ENCODE measurements at places on chromosomes 2 and 18.

GRCh38 chr2:36570416-36570815 is 27.6 kb downstream of the FEZ2 start:
- no peak for DNase-seq

DNA sequence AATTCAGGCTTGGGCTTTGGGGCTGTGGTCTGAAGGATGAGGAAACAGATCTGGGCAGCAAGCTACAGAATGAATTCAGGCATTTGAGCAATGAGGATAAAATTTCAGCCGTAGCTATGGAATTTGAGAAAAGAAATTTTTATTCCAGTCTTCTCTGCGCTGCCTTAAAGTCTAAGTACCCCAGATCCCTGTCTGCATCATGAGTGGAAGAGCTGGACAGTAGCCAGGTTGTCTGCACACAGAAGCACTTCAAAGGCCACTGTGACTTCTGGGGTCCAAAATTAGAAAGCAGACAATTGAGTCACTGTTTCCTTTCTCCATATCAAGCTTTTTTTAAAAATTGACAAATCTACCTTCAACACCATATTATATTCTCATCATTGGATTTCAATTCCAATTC is 787.6 kb upstream of the GCFC2 start:
- DNase-seq = no peak

DNA sequence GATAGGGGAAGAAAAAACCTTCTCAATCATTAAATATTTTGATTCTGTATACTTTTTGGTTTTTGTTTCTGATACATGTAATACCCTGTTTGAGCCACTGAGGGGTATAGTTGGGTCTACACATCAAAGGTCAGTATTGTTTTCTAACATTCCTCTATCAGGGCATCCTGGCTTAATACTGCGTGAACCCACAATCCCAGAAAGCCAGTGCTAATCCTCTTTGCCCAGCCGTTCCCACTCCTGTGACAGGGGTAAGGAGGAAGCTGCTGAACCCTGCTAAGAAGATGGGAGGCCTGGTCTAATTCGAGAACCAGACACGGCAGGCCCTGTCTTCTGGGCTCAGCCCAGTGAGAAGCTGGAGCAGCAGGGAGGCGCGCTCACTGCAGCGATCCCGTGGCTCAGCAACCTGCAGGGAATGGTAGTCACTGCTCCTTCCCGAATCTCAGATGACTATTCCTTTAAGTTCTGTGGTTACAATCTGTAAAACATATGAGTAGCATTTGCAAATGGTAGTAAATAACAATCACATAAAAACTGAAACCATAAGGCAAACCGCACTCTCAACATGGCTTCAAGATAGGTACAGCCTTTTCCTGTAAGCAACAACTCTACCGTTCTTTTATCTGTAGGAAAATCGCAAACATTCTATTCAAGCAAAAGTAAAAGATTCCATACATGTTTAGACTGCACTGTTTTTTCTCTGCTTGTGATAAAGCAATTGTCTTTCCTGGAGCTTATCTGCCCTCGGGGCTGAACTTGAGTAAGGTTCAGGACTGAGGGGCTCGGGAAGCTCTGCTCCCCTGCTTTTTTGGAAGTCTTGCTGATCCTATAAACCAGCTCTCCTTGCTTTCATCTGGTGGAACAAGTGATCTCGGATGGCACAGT is 87.0 kb downstream of the EPB41L3 start:
- no peak for DNase-seq

DNA sequence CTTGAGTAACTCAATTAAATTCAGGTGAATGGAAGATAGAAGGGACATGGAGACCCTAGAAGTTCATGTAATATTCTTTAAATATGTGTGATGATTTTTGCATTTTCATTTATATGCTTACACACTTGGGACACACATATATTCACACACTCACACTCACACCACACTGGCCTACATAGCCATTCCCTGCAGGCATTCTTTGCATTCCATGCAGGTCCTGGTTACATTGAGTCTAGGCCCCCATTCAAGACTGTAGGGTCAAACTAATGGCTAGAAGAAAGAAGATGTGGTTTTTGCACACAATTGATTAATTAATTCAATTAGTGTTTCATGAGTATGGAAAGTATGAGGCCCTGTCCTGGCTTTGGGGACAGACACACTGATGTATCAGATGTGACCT is 249.4 kb downstream of the HNMT start:
- DNase-seq = no peak

DNA sequence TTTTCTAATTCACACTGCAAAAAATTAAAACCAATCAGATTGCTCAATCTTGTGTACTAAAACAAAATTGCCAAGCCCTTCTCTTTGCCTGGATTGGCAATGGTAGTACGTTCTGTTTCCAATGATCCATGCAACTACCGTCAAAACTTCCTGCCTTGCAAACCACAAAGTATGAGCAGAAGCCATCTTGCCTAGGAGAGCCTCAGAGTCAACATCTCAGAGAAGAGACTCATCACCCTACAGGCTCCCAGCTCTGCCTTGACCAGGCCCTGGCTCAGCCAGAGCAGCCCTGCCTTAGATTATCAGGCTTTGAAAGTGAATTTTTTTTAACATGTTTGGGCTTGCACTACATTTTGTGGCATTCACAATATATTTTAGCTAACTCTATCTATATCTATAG is 574.1 kb downstream of the SATB2 start:
- DNase-seq = no peak

DNA sequence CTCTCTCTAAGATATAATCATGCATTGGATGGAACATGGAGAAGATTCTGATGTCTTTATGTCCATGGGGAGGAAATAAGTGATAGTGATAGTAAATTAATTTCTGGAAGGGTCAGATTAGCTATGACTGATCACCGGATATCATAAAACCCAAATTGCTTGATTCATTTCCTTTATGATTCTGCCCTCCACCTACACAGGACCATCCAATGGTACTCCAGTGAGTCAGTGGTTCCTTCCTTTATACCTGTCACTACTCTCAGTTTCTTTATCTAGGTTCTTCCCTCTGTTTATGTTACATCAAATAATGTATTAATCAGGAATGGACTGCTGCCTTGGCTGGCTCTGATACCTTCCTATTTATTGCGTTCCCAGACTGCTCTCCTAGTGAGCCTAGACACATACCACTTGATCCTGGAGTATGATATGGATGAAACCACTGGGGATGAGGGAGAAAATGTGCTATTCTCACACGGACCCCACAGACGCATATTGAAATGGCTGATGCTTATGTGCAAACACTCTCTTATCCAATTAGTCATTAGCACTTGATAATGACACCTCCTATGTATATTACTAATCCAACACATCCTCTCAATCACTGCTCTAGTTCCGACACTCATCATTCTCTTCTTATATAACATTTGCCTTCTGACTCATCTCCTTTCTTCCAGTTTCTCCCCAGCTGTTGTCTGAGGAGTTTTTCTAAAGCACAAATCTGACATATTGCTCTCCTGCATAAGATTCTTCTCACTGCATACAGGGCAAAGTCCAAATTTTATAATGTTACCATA is 315.6 kb downstream of the INSIG2 start:
- no peak for DNase-seq

- DNase-seq = no peak
Observed at GRCh38 chr2:216888081-216888480, 28.2 kb upstream of the TNP1 start.

DNA sequence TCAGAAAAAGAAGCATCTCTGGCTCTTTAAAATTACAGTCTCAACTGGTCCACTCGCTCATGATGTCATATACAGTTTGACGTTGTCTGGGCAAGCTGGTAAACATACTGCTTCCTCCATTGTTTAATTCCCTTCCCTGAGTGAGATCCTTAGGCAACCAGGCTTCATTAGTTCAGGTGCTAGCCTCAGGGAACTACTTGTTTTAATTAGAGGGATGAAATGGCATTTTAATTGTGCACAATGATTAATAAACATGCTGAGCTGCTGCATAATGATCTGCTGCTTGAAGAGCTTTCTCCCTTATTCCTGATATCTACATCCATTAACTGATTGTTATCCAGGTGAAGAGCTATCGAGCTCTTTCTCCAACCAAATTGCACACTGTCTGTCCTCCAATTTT is 195.6 kb upstream of the ETAA1 start:
- DNase-seq = no peak

DNA sequence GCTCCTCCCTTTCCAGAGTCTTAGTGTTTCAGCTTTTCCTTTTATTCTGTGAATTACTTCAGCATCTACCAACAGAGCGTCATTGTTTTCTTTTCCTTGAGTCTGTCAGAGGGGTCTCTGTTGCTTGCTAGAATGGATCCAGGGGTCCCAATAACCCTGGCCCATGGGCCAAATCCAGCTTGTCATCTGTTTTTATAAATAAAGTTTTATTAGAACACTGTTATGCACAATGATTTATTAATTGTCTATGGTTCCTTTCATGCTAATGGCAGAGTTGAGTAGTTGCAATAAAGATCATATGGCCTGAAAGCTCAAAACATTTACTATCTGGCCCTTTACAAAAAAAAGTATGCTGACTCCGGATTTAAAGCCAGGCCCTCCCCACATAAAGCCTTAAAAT is 58.8 kb downstream of the MRPL35 start:
- DNase-seq = no peak

DNA sequence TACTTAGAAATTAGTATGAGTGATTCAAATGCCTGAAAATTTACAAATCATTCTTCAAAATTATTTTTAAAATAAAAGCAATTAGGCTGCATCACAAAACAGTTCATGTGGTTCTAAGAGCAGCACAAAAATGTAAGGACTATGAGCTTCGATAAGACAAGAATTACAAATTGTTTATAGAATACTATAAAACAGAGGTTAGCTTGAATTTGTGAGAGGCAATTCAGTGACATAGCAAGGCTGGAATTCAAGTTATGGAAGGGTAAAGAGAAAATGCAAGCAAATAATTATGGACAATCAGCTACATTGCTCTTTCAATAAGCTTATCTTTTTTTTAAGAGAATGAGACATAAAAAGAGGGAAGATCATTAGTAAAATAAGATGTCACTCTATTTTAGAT is 7.1 kb upstream of the XIRP2 start:
- no peak for DNase-seq

DNA sequence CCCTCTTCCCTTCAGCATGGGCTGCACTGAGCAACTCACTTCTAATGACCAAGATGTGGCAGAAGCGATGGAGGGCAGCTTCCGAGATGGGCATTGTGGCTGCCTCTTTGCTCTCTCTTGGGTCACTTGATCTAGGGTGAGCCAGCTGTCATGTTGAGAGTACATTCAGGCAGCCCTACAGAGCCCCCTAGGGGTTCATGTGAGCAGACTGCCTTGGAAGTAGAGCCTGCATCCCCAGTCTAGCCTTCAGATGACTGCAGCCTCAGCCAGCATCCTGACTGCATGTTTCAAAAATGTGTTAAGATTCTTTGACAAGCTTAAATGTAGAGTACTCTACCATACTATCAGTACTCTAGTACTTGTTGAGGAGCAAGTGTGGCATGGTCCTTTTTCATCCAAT is 143.9 kb downstream of the NCK2 start:
- DNase-seq = no peak

DNA sequence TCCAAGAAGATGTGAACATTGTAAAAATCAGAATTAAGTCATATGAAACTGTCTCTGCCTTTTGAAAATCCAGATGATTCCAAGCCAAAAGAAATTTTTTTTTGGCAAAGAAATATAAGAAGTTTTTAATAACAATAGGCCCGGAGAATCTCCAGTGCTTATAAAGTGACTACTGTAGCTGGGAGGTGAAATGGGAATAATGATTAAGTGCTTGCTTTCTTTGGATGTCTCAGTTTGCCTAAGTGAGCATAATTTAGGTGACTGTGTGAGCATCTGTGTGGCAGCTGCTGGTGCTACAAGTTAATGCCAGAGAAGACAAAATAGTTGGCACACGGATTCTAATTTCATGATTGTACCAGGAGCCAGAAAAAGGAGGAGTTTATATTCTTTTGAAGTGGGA is 185.0 kb downstream of the LTBP1 start:
- DNase-seq = no peak
